ENCODE measurements at places on chromosomes 12 and 14. TPM values are rescaled to one million over a fixed set of nuclear protein-coding genes. Genes with fewer than 3 reads are reported as not detected.

Gene PDE3A
- polyA plus RNA-seq, result 3.5 TPM

- DNase-seq, result no peak
Measured at GRCh38 chr14:37047996-37048395, 124.4 kb downstream of the SLC25A21 start.

Gene RHEBL1
- 1.3 TPM for polyA plus RNA-seq

DNA sequence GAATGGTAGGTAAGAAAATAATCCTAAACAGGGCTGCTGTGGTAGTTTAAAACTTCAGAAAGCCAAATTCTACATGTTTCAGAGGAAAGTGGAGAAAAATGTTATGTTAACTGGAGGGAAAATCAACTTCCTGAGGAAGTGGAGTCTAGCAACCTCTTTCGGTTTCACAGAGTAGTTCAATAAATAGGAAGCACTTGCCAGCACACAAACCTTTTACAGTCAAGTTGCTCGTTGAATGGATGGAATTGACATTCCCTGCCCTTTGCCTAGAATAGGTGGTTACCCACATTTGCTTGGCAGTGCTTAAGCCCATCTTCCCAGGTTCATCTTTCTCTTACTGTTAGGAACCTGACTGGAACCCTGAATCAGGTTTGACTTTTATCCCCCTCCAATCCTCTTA is 15.9 kb downstream of the ANKRD13A start:
- DNase-seq, result no peak

DNA sequence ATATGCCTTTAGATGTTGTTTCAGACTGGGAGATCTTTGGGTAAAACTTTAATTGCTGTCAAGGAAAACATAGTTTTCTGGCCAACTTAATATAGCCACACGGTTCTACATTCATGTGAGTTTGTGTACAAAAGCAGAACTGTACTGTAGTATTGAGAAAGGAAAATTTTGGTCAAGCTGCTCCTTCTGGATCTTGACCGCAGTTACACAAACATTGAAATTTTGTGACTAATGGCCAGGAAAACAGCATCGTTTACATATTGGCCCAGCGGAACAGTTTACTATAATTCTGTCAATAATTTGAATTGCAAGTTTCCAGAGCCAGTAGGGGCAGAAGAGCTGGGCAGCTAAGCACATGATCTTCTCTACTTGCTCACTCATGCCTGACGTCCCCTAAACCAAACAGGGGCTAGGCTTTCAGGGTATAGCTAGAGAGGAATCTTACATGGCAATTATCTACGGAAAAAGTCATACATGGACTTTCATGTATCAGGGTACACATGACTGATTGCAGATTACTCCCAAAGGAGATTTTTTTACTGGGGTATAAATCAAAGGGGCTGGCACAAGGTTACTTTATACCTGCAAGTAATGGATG is 11.4 kb upstream of the ART4 start:
- no peak for DNase-seq

Gene LMO3
- not detected for polyA plus RNA-seq

- no peak for DNase-seq
Measured at GRCh38 chr14:90495357-90496276, 98.8 kb downstream of the CALM1 start.

DNA sequence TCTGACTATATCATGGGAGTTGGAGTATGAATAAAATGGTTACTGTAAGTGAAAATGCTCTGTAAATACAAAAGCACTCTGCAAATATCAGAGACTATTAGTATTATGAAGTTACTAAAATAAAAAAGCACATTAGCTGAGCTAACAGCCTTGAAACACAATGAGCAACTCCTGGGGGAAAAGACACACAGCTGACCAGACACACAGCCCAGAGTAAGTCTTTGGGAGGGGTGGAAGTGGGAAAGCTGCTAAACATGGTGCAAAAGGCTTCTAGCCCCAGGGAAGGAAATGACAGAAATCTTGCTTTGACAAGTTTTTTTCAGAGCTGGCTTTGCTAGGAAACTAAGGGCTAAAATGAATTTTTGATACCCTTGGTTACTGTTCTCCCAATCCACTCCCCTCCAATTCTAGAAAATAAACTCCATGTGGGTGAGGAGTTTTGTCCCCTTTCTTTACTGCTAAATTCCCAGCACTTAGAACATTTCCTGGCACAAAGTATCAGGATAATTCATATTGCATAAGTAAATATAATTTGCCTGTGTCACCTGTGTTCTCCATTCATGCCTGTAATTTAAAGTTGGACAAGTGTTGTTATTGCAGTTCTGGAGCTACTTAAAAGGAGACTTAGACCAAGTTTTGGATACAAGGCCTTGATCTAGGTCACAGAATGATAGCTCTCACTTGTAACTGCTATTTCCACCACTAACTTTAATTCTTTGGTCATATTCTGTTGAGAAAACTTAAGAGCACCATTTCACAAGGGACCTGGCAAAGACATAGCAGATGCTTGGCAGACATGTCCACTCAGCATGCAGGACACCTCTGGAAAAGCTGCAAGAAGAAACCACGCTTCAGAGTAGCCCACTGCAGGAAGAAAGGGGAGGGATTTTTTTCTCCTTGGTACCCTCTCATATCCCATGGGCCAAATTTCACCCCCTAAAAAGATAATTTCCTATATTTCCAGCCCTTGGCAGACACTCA is 19.0 kb upstream of the RAB3IP start:
- DNase-seq, result no peak

DNA sequence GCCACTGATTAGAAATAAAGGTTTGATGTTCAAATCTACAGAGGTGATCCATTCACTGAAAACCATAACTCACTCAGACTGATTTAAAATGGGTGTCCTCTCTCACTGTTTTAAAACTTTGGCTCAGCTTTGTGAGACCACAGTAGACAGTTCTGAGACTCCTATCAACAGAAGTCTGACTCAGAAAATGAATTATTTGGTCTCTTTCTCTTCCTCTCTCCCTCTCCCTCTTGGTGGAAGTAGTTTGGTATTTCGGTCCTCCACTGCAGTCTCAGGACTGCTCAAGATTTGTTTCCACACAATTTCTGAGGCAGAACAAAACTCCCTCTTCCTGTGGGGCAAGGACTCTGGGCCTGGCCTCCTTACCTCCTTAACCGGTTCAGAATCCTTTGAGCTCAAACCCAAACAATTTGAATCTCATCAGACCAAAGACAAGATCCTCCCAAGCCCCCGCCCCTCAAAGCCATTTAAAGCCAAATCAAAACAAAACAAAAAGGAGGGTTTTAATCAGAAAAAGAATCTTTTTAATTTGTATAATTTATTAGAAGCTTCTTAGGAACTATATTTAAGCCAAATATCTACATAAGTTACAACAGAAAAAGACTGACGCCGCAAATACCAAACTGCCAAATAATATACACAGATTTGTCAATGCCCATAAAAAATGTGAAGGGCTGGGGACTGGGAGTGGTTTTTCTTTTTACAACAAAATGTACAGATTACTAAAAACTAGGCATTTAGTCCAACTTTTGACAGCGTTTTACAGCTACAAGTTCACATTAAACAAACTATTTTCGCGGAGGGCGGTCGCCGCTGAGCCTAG is 3.9 kb downstream of the NKX2-1 start:
- no peak for DNase-seq

GRCh38 chr14:90593254-90594040 is 196.6 kb downstream of the CALM1 start:
- no peak for DNase-seq

- no peak for DNase-seq
Measured at GRCh38 chr12:12560587-12561370, 1.9 kb downstream of the DUSP16 start.

- no peak for DNase-seq
Measured at GRCh38 chr12:59173695-59174094, 253.4 kb upstream of the LRIG3 start.

GRCh38 chr12:6927379-6928021 is at the start of gene ATN1:
Gene ATN1 (plus strand): TSS chr12:6927959. CDS start chr12:6934002, 6,043 bp downstream.
- no peak for DNase-seq

Gene LRRC9
- not detected for polyA plus RNA-seq

Gene TMEM132D
- 0.02 TPM for polyA plus RNA-seq

Gene TPH2
- not detected for polyA plus RNA-seq

GRCh38 chr14:37251775-37252174 is 54.0 kb downstream of the MIPOL1 start:
- DNase-seq, result no peak

GRCh38 chr12:43104494-43104893 is 447.5 kb downstream of the ADAMTS20 start:
- DNase-seq, result no peak

Gene ARHGAP9
- 0.98 TPM for polyA plus RNA-seq

GRCh38 chr14:93892923-93893558 is 34.1 kb upstream of the FAM181A start:
- no peak for DNase-seq

DNA sequence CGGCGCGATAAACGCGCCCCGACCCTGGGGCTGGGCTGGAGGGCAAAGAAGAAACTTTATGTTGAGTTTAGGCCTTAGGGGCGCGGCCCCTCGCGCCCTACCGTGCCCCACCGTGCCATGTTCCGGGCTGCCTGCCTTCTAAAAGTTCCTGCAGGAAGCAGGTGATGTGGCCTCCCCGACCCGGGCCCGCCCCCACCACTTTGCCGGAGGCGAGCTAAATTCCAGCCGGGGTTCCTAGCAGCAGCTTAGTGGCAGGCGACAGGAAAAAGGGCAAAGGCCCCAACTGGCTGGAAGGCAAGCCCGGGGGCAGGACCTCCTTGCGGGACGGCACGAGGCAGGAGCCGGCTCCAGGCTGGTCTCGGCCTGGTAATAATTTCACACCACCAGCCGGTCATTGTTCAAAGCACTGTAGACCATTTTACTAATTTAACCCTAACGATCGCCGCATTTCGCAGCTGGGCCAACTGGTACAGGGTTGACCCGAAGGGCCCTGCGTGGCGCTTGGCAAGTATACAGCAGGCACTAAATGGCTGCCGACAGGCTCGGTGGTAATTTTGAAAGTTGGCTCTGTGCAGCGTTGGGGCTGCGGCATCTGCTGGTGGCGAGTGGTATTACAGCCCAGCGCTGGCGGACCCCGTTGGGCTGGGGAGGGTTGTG is 895 bp upstream of the CCDC88C start:
- no peak for DNase-seq

GRCh38 chr14:100118396-100119011 is 40.9 kb downstream of the DEGS2 start:
- no peak for DNase-seq

Gene ZFHX2
- polyA plus RNA-seq, result 0.28 TPM

- DNase-seq, result no peak
Measured at GRCh38 chr14:62053188-62053587, 291.0 kb downstream of the SNAPC1 start.

DNA sequence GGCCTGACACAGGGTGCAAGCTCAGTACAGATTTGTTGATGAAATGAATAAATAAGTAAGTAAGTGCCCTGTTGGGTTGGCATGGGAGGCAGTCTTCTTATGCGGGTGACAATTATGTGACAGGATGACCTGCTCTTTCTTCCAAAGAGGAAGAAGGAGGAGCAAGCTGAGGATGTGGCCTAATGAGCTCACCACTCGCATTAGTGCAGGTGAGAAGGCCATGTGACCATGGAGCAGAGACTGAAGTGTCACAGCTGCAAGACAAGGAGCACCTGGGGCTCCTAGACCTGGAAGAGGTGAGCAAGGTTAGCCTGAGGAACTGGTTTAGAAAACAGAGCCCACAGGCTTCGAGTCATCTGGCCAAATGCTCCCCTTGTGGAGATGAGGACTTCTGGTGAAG is 34.9 kb downstream of the LRTM2 start:
- no peak for DNase-seq

Gene UNC119B
- polyA plus RNA-seq, result 32.0 TPM

- DNase-seq, result no peak
Measured at GRCh38 chr14:73173092-73173735, 36.9 kb downstream of the PSEN1 start.
